ENCODE measurements at places on chromosomes 12 and 14. TPM values are rescaled to one million over a fixed set of nuclear protein-coding genes. Genes with fewer than 3 reads are reported as not detected.
A peak's percentile ranks its signal among the peaks of the same experiment; 100 is the strongest.

The GZMB gene
- not detected for total RNA-seq

The OTOGL gene
- total RNA-seq: 0.60 TPM

The SELPLG gene
- 5.1 TPM for total RNA-seq

GRCh38 chr14:88106377-88106776, 101.4 kb downstream of the GPR65 start:
- no peak overlapping the region for H3K4me3 ChIP-seq
- H3K4me1 ChIP-seq: no peaks in the 10 kb centered on the region
- no peak for DNase-seq
- no peak overlapping the region for H3K27ac ChIP-seq
- no peaks in the 10 kb centered on the region for H3K27me3 ChIP-seq

DNA sequence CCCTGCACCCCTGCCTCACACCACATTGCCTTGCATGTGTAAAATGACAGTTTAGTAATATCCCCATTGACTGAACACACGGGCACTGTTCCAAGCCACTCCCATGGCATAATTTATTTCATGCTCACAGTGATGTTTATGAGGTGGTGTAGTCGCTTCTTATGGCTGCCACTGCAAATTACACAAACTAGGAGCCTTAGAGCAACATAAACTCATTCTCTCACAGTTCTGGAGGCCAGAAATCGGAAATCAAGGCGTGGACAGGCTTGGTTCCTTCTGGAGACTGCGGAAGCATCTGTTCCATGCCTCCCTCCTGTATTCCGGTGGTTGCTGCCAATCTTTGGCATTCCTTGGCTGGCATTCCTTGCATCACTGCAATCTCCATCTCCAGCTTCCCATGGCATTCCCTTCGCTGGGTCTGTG, 97.3 kb downstream of the RIN3 start:
- H3K27me3 ChIP-seq: no peaks in the 10 kb centered on the region
- peak; percentile 80 for DNase-seq
- no peaks in the 10 kb centered on the region for H3K36me3 ChIP-seq
- peak overlapping the region; percentile 73 for H3K27ac ChIP-seq
- H3K4me1 ChIP-seq: peaks cover 26% of the 10 kb centered on the region

- no peak overlapping the region for H3K27ac ChIP-seq
- peaks cover 3% of the 10 kb centered on the region for H3K4me1 ChIP-seq
- no peak overlapping the region for H3K4me3 ChIP-seq
- no peak for DNase-seq
These were observed 25.6 kb downstream of the STX2 start for GRCh38 chr12:130813436-130813835.

GRCh38 chr12:33605757-33606156, 166.1 kb upstream of the SYT10 start:
- no peak for DNase-seq
- no peaks in the 10 kb centered on the region for H3K27me3 ChIP-seq
- H3K36me3 ChIP-seq: no peaks in the 10 kb centered on the region
- H3K4me3 ChIP-seq: no peak overlapping the region
- H3K27ac ChIP-seq: no peak overlapping the region

DNA sequence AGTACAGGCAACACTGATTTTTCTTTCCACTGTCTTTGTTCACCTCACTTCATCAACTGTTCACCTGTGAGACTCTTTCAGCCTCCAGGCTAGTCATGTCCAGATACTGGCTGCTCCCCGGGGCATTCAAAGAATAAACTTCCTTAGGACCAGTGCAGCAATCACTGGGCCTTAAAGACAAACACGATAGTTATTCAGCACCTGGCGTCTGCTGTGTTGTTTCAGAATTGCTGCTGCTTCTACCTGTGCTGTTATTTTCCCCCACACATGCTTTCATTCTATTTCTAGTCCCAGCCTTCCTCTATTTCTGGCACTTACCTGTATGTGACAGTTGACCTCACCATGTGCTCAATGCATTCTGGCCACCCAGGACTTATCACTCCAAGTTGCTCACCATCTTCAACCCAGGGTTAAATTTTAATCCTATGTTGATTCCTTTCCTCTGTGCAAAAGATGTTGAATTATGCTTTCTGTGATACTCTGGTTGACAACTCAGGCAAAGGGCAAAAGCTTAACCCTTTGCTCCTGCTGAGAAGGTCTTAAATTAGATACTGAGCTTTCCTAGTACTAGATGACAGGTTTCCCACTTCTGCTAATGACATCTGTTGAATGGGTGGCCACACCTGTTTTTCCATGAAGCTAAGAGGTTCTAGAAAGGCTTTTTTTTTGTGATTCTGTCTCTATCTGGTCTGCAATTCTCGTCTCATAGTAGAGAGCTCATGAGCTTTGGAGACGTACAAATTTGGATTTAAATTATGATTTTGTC, 41.4 kb downstream of the PTPRQ start:
- no peaks in the 10 kb centered on the region for H3K27me3 ChIP-seq
- no peak overlapping the region for H3K27ac ChIP-seq
- no peak for DNase-seq
- H3K4me3 ChIP-seq: no peak overlapping the region
- no peaks in the 10 kb centered on the region for H3K4me1 ChIP-seq

- H3K4me3 ChIP-seq: no peak overlapping the region
- H3K27ac ChIP-seq: no peak overlapping the region
- no peaks in the 10 kb centered on the region for H3K36me3 ChIP-seq
- no peaks in the 10 kb centered on the region for H3K27me3 ChIP-seq
- no peak for DNase-seq
These were observed 174.8 kb downstream of the LRIG3 start for GRCh38 chr12:58745348-58746125.

DNA sequence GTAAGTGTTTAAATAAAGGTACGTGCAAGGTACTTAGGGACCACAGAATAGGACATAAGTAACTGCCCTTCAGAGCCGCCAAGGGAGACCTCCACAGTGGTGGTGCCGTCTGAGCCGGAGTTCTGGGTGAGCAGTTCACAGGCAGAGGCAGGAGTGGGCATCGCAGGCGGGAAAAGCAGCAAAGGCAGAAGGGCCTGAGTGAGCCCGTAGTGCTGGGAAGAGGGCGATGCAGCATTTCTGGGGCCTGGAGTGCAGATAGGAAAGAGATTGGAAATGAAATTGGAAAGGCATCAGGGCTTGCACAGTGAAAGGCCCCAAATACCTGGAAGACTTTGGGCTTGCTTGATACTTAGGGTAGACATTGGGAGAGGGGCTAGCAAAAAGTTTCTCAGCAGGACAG, 32.9 kb downstream of the EVL start:
- H3K27ac ChIP-seq: no peak overlapping the region
- DNase-seq: no peak
- H3K36me3 ChIP-seq: no peaks in the 10 kb centered on the region
- peaks cover under 1% of the 10 kb centered on the region for H3K4me1 ChIP-seq
- no peak overlapping the region for H3K4me3 ChIP-seq

- H3K36me3 ChIP-seq: no peaks in the 10 kb centered on the region
- H3K4me1 ChIP-seq: peaks cover 73% of the 10 kb centered on the region
- no peak overlapping the region for H3K4me3 ChIP-seq
- DNase-seq: no peak
- peak overlapping the region; percentile 83 for H3K27ac ChIP-seq
- no peaks in the 10 kb centered on the region for H3K27me3 ChIP-seq
These were observed 25.0 kb downstream of the SH2B3 start for GRCh38 chr12:111430433-111431353.

All from transverse colon (tissue), 4 donors.